Stomach (tissue), 19 donors: ENCODE measurements at places on chromosomes 7 and 10. TPM values are rescaled to one million over a fixed set of nuclear protein-coding genes. Genes with fewer than 3 reads are reported as not detected.

The ASAH2B gene
- not detected for total RNA-seq

- no peak overlapping the region for H3K27ac ChIP-seq
- H3K4me3 ChIP-seq, result no peak overlapping the region
- H3K27me3 ChIP-seq, result no peaks in the 10 kb centered on the region
- no peaks in the 10 kb centered on the region for H3K4me1 ChIP-seq
These were observed 331.0 kb upstream of the MGMT start for GRCh38 chr10:129136074-129136473.

The AOC1 gene
- total RNA-seq, result not detected

DNA sequence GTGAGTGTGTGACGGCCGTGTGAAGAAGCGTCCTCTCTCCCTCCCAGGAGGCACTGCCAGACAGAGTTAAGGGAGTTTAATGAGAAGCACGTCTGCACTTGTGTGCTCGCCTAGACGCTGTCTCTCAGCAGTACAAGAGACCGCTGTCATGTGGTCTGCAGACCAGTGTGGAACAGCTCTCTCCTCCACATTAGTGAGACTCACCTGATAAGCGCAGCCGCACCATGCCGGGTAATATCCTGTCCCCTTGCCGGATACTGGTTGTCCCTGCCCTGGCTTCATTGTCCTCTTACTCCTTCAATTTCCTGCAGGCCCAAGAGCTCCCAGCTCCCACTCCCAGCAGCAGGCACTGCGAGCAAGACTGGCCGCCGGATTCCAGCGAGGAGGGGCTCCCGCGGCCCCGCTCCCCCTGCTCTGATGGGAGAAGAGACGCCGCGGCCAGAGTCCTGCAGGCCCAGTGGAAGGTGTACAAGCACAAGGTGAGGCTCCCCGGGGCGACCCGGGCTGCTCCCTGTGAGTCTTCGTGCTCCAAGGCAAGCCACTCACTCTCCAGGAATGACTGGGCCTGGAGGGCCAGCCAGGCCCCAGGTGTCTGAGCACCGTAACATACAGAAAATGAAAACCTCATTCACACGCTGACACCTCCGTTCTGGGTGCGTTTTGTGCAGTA, 33.5 kb upstream of the TTYH3 start:
- peaks cover 98% of the 10 kb centered on the region for H3K36me3 ChIP-seq
- no peak overlapping the region for H3K4me3 ChIP-seq
- no peaks in the 10 kb centered on the region for H3K27me3 ChIP-seq

The TPST1 gene
- 1.3 TPM for total RNA-seq

The ASAH2 gene
- total RNA-seq, result 2.8 TPM

The NFKB2 gene
- total RNA-seq, result 44.9 TPM

GRCh38 chr7:156754201-156754600, 113.6 kb downstream of the RNF32 start:
- no peak for DNase-seq
- peaks cover 18% of the 10 kb centered on the region for H3K36me3 ChIP-seq
- no peaks in the 10 kb centered on the region for H3K27me3 ChIP-seq
- no peak overlapping the region for H3K27ac ChIP-seq

DNA sequence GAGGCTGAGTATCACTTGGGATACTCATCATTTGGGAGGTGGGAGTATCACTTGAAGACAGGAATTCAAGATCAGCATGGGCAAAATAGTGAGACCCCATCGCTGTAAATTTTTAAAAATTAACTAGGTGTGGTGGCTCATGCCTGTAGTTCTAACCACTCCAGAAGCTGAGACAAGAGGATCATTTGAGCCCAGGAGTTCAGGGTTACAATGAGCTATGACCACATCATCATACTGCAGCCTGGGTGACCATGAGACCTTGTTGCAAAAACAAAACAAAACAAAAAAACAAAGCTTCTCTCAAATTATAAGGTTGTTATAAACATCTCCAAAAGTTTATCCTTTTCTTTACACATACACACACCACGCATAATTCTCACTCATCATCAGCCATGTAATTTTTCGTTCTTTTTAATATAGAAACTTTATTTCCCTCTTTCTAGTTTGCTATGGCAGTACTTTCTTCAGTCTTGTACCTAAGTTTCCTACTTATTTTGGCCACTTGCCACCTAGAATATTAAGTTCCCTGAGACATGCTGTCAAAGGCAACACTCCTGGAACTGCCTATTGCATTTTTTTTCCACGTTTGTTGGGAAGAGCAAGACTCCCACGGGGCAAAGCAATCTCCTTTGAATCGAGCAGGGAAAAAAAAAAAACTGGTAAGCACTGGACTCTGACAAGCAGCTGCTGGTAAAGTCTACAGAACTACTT, 37.1 kb downstream of the SKIDA1 start:
- no peaks in the 10 kb centered on the region for H3K27me3 ChIP-seq
- no peaks in the 10 kb centered on the region for H3K4me1 ChIP-seq
- H3K27ac ChIP-seq, result no peak overlapping the region
- no peaks in the 10 kb centered on the region for H3K36me3 ChIP-seq
- DNase-seq, result no peak

- DNase-seq, result peak; percentile 13
- H3K27ac ChIP-seq, result no peak overlapping the region
- H3K4me3 ChIP-seq, result no peak overlapping the region
- H3K36me3 ChIP-seq, result no peaks in the 10 kb centered on the region
- H3K4me1 ChIP-seq, result no peaks in the 10 kb centered on the region
These were observed 982.1 kb upstream of the MBL2 start for GRCh38 chr10:53754596-53755250.

GRCh38 chr10:59176241-59177030, at the start of gene PHYHIPL:
PHYHIPL (plus strand) TSS chr10:59176643; CDS start chr10:59176854, 211 bp downstream.
- no peak for DNase-seq
- no peaks in the 10 kb centered on the region for H3K27me3 ChIP-seq
- no peaks in the 10 kb centered on the region for H3K36me3 ChIP-seq
- H3K27ac ChIP-seq, result no peak within 1 kb of the TSS
- H3K4me1 ChIP-seq, result peaks cover 21% of the 10 kb centered on the region

The RPP38 gene
- total RNA-seq, result 28.0 TPM

GRCh38 chr7:121945480-121946236, 72.7 kb downstream of the PTPRZ1 start:
- no peak for DNase-seq
- H3K4me1 ChIP-seq, result no peaks in the 10 kb centered on the region
- no peaks in the 10 kb centered on the region for H3K36me3 ChIP-seq
- no peak overlapping the region for H3K27ac ChIP-seq

- peak overlapping the region; percentile 67 for H3K27ac ChIP-seq
- H3K4me3 ChIP-seq, result no peak overlapping the region
- no peaks in the 10 kb centered on the region for H3K27me3 ChIP-seq
- H3K36me3 ChIP-seq, result peaks cover 7% of the 10 kb centered on the region
- peak; percentile 88 for DNase-seq
These were observed 97.5 kb downstream of the FAM53B start for GRCh38 chr10:124646483-124647352.

- no peaks in the 10 kb centered on the region for H3K27me3 ChIP-seq
- no peak for DNase-seq
- H3K4me3 ChIP-seq, result no peak overlapping the region
These were observed 25.2 kb upstream of the ING3 start for GRCh38 chr7:120925392-120925791.

DNA sequence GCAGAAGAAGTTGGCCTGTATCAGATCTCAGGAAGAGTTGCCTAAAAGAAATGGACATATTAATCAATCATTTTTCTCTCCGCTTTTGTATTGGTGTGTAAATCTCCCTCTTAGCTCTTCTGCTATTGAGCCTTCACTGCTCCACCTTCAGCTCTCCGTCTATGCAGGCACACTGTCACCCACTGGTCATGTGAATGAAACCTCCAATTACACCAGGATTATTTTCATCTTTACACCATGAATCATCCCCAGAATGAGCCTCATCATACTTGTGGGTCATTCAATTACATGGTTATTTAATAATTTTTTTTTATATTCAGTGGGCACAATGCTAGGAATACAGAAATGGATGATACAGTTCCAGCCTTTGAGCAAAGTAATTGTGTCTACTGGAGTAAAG, 92.6 kb downstream of the LRRC4 start:
- DNase-seq, result no peak
- H3K36me3 ChIP-seq, result no peaks in the 10 kb centered on the region
- no peaks in the 10 kb centered on the region for H3K4me1 ChIP-seq
- no peaks in the 10 kb centered on the region for H3K27me3 ChIP-seq
- H3K27ac ChIP-seq, result no peak overlapping the region

- no peak overlapping the region for H3K4me3 ChIP-seq
- peak overlapping the region; percentile 65 for H3K27ac ChIP-seq
- H3K36me3 ChIP-seq, result no peaks in the 10 kb centered on the region
- peaks cover 32% of the 10 kb centered on the region for H3K4me1 ChIP-seq
- DNase-seq, result peak; percentile 93
- no peaks in the 10 kb centered on the region for H3K27me3 ChIP-seq
These were observed 302.6 kb downstream of the KLF6 start for GRCh38 chr10:3482200-3482993.

The MYL10 gene
- not detected for total RNA-seq

DNA sequence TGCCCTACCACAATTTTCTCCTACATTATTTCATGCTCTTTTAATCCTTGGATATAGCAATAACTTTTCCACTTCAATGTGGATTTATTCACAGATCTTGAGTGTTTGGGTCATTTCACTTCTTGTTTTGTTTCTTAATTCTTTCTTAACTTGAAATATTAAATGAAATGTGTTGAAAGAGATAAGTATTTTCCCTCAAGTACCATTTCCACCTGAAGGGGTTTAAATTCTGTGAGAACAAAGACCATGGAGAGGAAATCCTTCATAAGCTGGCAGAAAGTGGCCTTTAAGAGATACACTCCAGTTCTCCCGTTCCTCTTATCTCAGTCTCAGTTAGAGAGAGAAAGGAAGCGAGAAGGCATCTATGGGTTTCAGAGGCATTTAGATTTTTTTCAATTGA, 14.1 kb upstream of the DLD start:
- no peak for DNase-seq
- H3K27me3 ChIP-seq, result no peaks in the 10 kb centered on the region
- H3K4me3 ChIP-seq, result no peak overlapping the region
- peaks cover 9% of the 10 kb centered on the region for H3K4me1 ChIP-seq
- no peak overlapping the region for H3K27ac ChIP-seq

GRCh38 chr7:159229683-159230475, 85.2 kb upstream of the VIPR2 start:
- H3K4me3 ChIP-seq, result no peak overlapping the region
- no peak overlapping the region for H3K27ac ChIP-seq
- DNase-seq, result no peak
- H3K27me3 ChIP-seq, result no peaks in the 10 kb centered on the region
- no peaks in the 10 kb centered on the region for H3K36me3 ChIP-seq

DNA sequence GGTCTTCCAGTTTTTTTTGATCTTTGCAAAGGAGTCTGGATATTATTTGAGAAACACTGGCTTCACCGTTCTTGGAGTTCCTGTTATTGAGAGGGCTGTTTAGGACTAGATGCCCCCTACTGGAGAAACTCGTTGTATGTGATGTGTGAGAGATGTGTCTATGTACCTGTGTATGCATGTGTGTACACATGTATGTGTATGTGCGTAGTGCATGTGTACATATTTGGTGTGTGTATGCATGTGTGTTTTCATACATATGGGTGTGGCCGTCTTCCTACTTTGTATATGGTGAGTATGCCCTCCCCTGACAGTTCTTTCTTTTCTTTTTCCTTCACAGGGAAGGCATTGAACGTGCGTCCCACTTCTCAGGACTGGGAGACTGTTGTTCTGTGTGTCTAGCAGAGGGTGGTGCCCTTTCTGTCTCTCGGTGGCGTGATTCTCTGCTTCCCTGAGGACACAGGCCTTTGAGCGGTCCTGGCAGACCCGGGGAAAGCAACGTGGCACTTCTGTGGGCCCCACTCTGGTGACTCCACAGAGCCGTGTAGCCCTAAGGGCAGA, 3.0 kb upstream of the CALHM3 start:
- H3K27ac ChIP-seq, result no peak overlapping the region
- no peaks in the 10 kb centered on the region for H3K4me1 ChIP-seq
- no peaks in the 10 kb centered on the region for H3K27me3 ChIP-seq
- peak; percentile 83 for DNase-seq
- H3K4me3 ChIP-seq, result no peak overlapping the region

GRCh38 chr10:85607043-85607695, 759.4 kb downstream of the GRID1 start:
- H3K36me3 ChIP-seq, result no peaks in the 10 kb centered on the region
- no peak overlapping the region for H3K4me3 ChIP-seq
- H3K27ac ChIP-seq, result no peak overlapping the region
- H3K27me3 ChIP-seq, result no peaks in the 10 kb centered on the region

The DEPP1 gene
- total RNA-seq, result 72.9 TPM

DNA sequence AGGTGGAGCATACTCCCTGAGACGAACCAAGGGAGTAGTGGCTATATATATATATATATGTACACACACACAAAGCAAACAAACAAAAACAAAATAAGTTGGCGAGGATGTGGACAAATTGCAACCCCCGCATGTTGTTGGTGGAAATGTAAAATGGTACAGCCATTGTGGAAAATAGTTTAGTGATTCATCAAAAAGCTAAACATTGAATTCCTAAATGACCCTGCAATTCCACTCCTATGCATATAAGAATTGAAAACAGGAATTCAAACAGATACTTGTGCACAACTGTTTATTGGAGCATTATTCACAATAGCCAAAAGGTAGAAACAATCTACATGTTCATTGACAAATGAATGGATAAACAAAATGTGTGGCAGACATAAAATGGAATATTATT, 407.9 kb downstream of the KCNMA1 start:
- H3K27me3 ChIP-seq, result no peaks in the 10 kb centered on the region
- peaks cover 5% of the 10 kb centered on the region for H3K4me1 ChIP-seq
- H3K4me3 ChIP-seq, result no peak overlapping the region
- no peaks in the 10 kb centered on the region for H3K36me3 ChIP-seq
- no peak for DNase-seq

GRCh38 chr7:34038816-34039470, 133.6 kb downstream of the BMPER start:
- H3K36me3 ChIP-seq, result no peaks in the 10 kb centered on the region
- no peaks in the 10 kb centered on the region for H3K27me3 ChIP-seq
- H3K4me3 ChIP-seq, result no peak overlapping the region
- no peak for DNase-seq
- H3K27ac ChIP-seq, result no peak overlapping the region

GRCh38 chr10:72740528-72740927, 48.6 kb downstream of the MCU start:
- H3K36me3 ChIP-seq, result peaks cover 3% of the 10 kb centered on the region
- H3K4me1 ChIP-seq, result peaks cover 42% of the 10 kb centered on the region
- H3K27ac ChIP-seq, result peak overlapping the region; percentile 71
- peak; percentile 60 for DNase-seq

DNA sequence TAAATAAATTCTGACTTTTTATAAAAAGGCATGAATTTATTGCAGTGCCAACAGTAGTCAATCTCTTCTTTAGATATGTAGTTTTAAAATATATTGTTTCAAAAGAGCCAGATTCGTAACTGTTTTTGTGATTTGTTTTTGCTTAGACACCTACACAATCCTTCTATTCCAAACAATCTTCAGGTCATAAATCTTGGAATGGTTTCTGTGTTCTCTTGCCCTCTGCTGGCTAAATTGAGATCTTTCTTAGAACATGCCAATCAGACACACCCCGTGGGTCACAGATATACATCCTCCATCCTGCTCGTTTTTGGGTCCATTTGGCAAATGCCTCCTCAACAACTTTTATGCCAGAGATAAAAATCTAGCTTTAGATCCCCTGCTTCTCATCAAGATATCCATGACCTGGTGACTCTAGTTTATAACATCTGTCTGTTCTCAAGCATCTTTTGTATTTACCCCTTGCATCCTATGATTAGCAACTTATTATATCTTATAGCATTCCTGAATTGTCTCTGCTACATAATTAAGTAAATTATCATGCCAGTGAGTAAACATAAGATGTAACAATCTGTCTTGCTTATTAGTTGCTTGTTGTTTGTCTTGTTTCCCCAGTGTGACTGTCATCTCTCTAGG, 35.3 kb upstream of the IFRD1 start:
- no peaks in the 10 kb centered on the region for H3K27me3 ChIP-seq
- no peak overlapping the region for H3K4me3 ChIP-seq
- peaks cover 10% of the 10 kb centered on the region for H3K4me1 ChIP-seq
- no peak for DNase-seq
- H3K27ac ChIP-seq, result no peak overlapping the region

The ATOH7 gene
- total RNA-seq, result not detected

The TBX20 gene
- total RNA-seq, result not detected
